Activated naive CD8-positive, alpha-beta T cell treated with anti-CD3 and anti-CD28 coated beads, Interleukin-2, amount 50 U/mL, for 24 hours (primary cell): ENCODE measurements at places on chromosomes 4 and X.

DNA sequence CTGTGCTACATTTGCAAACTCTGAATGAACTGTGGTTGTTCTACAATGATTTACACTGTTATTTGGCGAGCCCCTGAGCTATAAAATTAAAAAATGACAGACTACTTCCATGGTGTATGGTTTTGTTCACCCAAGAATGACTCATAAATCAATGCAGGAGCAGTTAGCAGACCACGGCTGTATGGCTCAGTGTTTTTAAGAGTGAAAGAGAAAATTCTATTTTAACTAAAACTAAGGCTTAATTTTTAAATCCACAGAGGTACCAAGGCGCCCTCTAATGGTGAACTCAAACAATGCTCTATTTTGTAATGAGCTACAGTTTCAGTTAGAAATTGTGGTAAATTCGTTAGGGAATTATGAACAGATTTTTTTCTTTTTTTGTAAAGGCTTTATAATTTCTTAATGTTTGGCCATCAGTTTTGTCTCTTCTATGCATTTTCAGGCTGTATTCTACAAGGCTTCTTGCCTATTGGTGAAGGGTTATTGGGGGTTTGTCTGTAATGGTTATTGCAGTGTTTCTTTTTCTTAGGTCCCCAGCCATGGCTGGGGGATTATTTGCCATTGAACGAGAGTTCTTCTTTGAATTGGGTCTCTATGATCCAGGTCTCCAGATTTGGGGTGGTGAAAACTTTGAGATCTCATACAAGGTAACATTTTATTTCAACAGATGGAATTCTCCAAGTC lies 32.5 kb downstream of the HMGB2 start:
- no peak overlapping the region for H3K27ac ChIP-seq
- no peaks in the 10 kb centered on the region for H3K27me3 ChIP-seq
- no peak overlapping the region for H3K4me3 ChIP-seq
- DNase-seq, result no peak
- H3K4me1 ChIP-seq, result peaks cover 4% of the 10 kb centered on the region
- peaks cover 6% of the 10 kb centered on the region for H3K36me3 ChIP-seq

DNA sequence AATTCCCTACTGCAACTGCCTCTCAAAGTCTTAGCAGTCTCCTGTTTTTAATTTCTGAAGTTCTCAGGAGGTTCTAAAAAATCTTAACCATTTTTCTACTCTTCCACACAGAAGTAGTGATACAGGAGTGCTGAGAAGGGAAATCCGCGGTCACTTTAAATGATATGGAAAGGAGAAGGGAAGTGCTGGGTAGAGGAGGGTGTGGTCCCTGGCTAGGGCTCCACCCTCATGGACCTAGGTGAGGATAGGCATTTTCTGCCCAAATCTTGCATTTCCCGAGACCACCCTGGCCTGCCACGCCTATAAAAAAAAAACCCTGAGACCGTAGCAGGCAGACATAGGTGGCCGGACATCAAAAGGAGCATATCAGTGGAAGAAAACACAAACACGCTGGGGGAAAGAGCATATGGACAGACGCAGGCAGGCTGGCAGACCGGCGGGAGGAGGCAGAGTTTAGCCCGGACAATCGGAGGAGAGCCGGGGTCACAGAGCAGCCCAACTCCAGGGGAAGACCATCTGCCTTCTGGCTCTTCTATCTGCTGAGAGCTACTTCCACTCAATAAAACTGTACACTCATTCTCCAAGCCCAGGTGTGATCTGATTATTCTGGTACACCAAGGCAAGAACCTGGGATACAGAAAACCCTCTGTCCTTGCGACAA lies 85.7 kb downstream of the POU3F4 start:
- DNase-seq, result no peak
- no peaks in the 10 kb centered on the region for H3K4me1 ChIP-seq
- H3K36me3 ChIP-seq, result no peaks in the 10 kb centered on the region
- no peak overlapping the region for H3K4me3 ChIP-seq
- no peaks in the 10 kb centered on the region for H3K27me3 ChIP-seq

DNA sequence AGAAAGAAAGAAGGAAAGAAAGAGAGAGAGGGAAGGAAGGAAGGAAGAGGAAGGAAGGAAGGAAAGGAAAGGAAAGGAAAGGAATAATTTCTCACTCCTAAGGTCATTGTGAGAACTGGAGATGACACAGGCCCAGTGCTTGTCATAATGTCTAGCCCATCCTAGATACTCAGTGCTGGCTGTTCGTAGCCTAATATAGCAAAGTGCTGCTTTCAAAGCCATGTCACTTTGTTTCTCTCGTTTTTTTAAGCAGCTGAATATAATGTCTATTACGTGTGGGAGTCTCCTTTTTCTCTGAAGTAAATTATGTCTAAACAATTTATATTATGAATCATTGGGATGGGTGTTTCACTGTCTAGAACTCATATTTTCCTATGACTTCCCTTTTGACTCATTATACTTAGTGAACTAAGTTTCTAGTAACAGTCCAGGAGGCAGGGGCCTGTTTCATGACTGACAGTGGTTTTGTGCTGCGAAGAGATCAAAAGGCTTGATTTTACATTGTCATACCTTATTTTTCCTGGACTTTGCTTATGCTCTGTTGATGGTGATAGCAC lies 327.0 kb upstream of the ZFP42 start:
- H3K4me3 ChIP-seq, result no peak overlapping the region
- no peak for DNase-seq
- H3K4me1 ChIP-seq, result no peaks in the 10 kb centered on the region
- H3K36me3 ChIP-seq, result no peaks in the 10 kb centered on the region
- no peaks in the 10 kb centered on the region for H3K27me3 ChIP-seq
- H3K27ac ChIP-seq, result no peak overlapping the region

DNA sequence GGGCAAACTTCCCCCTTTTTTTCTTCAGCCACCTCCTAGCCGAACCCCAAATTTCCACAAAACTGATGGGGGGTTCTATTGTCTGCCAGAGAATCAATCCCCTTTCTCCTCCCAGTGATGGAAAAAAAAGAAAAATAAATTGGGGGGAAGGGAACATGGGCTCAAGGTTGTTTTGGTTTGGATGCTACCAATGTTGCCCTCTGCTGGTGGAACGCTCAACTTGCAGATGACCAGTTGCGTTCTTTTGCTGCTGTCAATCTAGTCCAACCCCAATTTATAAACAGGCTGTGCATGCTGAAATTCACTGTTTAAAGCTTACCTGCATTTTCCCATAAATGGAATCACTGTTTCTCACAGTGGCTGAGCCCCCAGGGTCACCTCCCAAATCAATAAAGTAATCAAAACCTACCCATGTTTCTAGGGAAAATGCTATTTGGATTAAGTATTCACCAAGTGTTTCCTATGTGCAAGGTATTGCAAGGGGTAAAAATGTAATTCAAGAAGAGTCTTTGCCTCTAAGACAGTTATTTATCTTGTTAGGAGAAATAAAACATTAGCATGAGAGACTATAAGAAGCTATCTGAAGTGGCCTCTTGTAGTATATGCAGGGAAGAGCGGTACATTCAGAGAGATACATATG lies 116.7 kb upstream of the TMEM164 start:
- no peaks in the 10 kb centered on the region for H3K27me3 ChIP-seq
- H3K27ac ChIP-seq, result no peak overlapping the region
- H3K4me1 ChIP-seq, result peaks cover 6% of the 10 kb centered on the region

GRCh38 chr4:2241003-2241402 lies 918 bp downstream of the HAUS3 start:
- H3K27ac ChIP-seq, result peak overlapping the region; percentile 76
- no peak for DNase-seq
- H3K4me3 ChIP-seq, result peak overlapping the region; percentile 83
- peaks cover 23% of the 10 kb centered on the region for H3K36me3 ChIP-seq
- H3K27me3 ChIP-seq, result no peaks in the 10 kb centered on the region

GRCh38 chrX:53452812-53453211 lies 18.6 kb upstream of the HSD17B10 start:
- H3K4me3 ChIP-seq, result no peak overlapping the region
- H3K36me3 ChIP-seq, result no peaks in the 10 kb centered on the region
- no peak for DNase-seq
- no peaks in the 10 kb centered on the region for H3K4me1 ChIP-seq

DNA sequence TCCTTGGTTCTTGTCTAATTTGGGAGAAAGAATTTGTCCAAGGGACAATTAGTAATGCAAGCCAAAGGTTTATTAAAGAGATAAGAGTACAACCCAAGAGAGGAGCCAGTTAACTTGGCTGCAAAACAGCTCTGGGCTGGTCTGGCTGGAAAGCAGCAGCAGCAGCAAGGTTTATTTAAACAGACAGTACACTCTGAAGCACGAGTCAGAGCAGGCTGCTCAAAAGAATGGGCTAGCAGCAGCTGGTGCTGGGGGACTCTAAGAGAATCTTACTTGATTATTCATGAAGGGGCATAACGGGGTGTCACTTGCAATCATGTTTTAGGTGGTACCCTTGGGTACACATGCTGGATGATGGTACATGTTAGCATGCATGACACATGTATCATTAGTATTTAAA lies 17.1 kb upstream of the CT47C1 start:
- DNase-seq, result no peak
- no peaks in the 10 kb centered on the region for H3K36me3 ChIP-seq
- no peak overlapping the region for H3K4me3 ChIP-seq

DNA sequence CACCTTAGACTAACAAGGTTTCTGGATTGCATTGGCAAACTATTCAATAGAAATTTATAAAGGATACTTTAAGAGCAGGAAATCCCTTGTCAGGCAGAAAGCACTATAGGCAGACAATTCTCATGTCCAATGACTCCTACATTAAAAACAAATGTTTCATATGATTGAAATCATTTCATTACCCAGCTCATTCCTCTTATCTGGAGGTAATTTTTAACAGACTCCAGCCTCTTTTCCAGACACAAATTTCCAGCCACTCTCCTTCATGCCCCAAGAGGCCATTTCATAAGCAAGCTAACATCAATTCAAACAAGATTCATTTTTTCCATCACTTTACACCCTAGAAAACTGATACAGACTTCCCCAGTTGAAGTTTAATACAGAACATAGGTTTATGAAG lies 495.1 kb upstream of the FRG1 start:
- H3K4me1 ChIP-seq, result no peaks in the 10 kb centered on the region
- DNase-seq, result no peak
- no peak overlapping the region for H3K27ac ChIP-seq

DNA sequence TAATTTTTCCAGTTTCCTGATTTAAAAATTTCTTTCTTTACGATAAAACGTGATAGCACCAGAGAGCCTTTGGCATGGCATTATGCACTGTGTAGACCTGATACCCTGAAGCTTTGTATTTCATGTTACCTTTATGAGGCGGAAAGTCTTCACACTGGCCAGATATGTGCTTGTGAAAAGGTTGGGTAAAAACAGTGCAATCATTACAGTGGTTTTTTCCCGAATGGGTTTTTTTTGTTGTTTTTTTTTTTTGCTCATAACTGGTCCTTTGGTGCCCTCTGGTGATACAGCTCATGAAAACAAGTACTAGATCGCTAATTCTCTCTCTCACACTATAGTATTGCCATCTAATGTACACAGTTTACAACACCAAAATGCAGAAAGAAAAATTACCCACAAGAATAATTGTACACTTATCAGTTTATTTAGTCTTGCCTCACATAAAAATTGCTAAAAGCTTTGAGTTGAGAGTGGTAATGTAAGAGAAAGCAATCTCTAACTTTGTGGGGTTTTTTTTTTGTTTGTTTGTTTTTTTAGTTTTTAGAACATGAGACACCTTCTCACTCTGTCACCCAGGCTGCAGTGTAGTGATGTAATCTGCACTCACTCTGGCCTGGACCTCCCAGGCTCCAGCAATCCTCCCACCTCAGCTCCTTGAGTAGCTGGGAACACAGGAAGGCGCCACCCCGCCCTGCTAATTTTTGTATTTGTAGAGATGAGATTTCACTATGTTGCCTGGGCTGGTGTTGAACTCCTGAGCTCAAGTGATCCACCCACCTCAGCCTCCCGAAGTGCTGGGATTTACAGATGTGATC lies 21.3 kb downstream of the SPCS3 start:
- H3K4me3 ChIP-seq, result no peak overlapping the region
- no peak overlapping the region for H3K27ac ChIP-seq
- peaks cover 12% of the 10 kb centered on the region for H3K36me3 ChIP-seq
- H3K4me1 ChIP-seq, result peaks cover 4% of the 10 kb centered on the region

DNA sequence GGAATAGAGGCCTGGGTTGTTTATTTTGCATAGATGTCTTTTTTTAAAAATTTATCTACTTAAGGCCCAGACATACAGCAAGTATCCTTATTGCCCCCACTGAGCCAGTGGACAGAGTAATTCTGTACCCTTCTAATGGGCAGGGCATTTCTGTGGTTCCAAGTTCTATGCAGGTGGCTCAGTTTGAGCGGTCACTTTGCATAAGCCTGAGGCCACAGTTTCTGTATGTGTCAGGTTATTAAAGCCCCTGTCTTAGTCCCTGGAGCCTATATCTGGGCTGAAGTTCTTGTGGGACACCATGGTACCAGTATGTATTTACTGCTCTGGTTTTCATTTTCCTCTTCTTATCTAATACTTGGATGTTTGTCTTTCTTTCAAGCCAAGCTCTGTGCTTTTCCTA lies 168.8 kb downstream of the MID1IP1 start:
- no peaks in the 10 kb centered on the region for H3K27me3 ChIP-seq
- no peak overlapping the region for H3K4me3 ChIP-seq
- peaks cover 10% of the 10 kb centered on the region for H3K4me1 ChIP-seq

GRCh38 chr4:2061186-2062131 lies 2.3 kb downstream of the NAT8L start:
- H3K36me3 ChIP-seq, result no peaks in the 10 kb centered on the region
- H3K27me3 ChIP-seq, result peaks cover 14% of the 10 kb centered on the region
- peaks cover 2% of the 10 kb centered on the region for H3K4me1 ChIP-seq
- DNase-seq, result no peak

DNA sequence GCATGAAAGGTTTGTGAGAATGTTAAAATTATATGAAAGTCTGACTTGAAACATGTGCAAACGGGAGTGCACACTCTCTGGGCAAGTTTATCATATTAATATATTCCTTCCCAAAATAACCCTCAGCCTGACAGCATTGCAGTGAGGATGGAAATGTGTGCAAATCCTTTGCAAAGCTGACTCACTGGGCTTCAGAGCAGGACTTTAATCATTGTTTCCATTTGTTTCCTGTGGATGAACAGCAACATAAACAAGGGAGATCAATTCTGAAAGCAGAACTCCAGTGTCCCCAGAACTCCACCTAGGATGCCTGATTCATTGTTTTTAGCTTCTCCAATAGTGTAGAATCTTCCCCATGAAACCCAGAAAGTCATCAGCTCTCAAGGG lies 32.9 kb downstream of the SLC2A9 start:
- H3K27ac ChIP-seq, result no peak overlapping the region
- H3K4me1 ChIP-seq, result no peaks in the 10 kb centered on the region
- no peak for DNase-seq
- peaks cover 2% of the 10 kb centered on the region for H3K36me3 ChIP-seq
- no peaks in the 10 kb centered on the region for H3K27me3 ChIP-seq
